Omental fat pad (tissue), 4 donors: ENCODE measurements at places on chromosomes 12 and 14. TPM values are rescaled to one million over a fixed set of nuclear protein-coding genes. Genes with fewer than 3 reads are reported as not detected.

The NELL2 gene
- total RNA-seq, result 21.6 TPM

The PLCZ1 gene
- not detected for total RNA-seq

GRCh38 chr14:76651410-76652055 lies 109.7 kb upstream of the VASH1 start:
- DNase-seq, result no peak

DNA sequence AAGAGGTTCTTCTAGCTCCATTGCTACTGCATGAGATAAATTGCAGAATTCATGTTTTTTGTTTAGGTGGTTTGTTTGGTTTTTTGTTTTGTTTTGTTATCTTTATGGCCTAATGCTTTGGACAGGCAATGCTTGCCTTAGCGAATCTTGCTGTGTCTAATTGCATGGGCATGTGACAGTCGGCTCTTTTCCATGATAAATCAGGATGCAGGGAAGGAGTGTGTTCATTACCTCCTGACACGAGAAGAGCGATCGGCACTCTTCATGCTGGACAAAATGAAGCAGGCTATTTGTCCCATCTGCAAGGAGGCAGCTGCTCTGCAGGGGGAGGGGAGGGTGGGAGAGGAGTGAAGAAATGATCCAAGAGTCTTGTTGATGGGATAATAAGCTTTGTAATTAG lies 6.5 kb downstream of the CCDC60 start:
- DNase-seq, result no peak

DNA sequence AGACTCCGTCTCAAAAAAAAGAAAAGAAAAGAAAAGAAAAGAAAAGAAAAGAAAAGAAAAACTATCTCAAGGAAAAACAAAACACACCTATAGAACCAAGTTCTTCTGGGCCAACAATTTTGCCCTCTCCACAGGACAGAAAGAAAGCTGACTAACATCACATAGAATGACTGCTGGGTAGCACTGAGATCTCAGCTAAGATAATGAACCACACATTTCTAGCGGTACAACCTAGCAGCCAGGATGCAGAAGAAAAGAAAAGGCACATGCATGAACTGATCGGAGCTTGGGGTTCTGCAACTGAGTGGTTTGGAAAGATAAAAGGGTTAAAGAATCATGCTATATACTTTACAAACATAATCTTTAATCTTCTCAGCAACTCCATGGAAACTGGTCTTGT lies 19.5 kb downstream of the TMED10 start:
- DNase-seq, result no peak

GRCh38 chr12:52614381-52615207 lies 3.8 kb downstream of the KRT73 start:
- no peak for DNase-seq

- DNase-seq, result no peak
Observed at GRCh38 chr14:58778202-58778601, 140.4 kb downstream of the DACT1 start.

DNA sequence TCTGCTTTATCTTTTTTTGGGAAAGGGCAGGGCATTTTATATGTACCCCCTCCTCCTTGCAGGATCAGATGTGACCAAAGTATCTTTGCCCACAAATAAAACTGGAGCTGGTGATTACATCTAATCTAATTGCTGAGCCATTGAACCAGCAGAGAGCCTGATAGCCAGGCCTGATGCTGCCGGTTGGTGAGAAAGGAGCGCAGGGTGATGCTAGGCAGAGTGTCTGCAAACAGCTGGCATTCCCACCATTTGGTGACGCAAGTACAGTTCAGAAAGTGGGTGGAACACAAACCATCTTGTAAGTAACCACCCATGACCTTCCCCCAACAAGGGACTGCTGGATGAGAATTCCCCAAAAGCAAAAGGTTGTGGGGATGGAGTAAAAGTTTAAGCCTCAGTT lies 12.7 kb downstream of the DPPA3 start:
- DNase-seq, result no peak

GRCh38 chr12:32583534-32583933 lies 95.6 kb upstream of the DNM1L start:
- DNase-seq, result no peak

- no peak for DNase-seq
Observed at GRCh38 chr14:48973151-48973550, 613.0 kb downstream of the RPS29 start.

GRCh38 chr12:98895086-98895651 lies 250.1 kb downstream of the APAF1 start:
- no peak for DNase-seq

DNA sequence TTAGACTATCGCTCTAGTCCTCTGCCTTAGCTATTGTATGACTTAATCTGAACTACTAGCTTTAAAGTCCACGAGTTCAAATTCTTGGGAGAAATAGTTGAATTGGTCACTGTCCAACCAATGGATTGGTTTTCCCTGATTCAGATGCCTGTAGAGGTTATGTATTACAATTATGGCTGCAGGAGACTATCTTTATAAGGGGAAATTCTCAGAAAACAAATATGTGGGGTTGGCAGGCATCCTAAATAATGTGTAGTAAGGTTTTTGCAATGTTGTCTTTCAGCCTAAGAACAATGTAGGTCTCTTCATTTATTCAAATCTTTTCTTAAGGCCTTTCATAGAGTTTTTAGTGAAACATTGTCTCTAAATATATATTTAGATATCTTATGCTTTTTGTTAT lies 26.9 kb downstream of the MYRFL start:
- DNase-seq, result no peak

DNA sequence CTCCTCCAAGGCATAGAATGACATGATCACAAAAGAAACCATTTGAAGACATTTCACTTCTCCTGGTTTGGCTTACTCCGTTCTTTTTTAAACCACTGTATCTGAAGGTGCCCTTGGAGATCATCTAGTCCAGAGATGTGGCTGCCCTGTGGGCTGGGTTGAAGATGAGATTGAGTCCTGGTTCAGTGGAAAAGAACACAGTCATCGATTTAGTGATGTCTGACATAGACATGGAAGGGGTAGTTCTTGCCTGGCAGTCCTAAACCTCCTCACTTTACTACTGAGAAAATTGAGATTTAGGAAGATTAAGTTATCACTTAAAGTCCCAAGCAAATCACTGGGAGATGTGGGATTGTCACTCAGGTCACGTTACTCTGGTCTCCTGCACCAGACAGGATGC lies 2.8 kb downstream of the VSIG10 start:
- no peak for DNase-seq

DNA sequence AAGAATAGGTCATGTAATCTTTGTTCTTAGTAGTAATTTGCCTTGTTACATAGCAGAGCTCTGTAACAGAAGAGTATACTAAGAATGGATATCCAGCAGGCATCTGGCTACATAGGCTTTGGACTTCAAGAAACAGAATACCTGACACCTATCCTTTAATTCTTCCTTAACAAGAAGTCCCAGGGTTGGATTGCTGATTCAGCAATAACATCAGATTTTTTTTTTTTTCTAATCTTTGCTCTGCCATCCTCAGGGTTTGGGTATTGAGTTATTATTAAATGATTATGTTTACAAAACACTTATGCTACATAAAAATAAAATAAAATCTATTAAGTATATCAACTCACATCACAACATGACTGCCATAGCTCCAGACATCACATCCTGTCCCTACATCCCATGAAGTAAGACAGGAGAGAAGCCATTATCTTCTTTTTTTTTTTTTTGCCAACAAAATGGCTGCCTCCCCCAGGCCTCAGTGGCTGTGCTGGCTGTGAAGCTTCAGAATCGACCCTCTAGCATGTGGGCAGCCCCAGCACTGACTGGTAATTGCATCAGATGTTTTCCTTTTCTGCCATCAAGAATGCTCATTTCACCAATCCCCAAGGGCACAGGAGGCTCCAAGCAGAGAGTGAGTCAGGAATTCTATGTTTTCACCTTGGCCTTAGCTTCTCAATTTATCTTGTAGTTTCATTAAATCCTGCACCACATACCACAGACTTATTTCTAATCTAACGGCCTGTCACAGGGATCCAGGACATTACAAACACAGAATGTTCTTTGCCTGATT lies 186.2 kb downstream of the DICER1 start:
- no peak for DNase-seq

GRCh38 chr14:100172811-100173210 lies 13.4 kb upstream of the DEGS2 start:
- DNase-seq, result no peak

DNA sequence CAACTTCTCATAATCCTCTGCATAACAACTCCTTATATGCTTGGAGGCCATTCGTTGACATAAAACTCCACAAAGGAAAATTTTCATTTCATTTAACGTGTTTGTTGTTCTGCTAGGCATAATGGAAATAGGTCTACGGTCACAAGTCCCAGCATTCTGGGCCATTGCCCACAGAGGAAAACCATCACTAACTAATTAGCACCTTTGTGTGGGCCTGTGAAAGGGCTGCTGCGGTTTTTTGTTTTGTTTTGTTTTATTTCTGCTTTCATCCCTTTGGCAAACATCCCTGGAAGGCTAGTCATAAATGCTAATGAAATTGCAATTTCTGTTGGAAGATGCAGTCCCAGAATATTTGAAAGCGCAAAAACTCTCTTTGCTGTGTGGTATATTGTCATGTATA lies 180.3 kb downstream of the RMST start:
- DNase-seq, result no peak

DNA sequence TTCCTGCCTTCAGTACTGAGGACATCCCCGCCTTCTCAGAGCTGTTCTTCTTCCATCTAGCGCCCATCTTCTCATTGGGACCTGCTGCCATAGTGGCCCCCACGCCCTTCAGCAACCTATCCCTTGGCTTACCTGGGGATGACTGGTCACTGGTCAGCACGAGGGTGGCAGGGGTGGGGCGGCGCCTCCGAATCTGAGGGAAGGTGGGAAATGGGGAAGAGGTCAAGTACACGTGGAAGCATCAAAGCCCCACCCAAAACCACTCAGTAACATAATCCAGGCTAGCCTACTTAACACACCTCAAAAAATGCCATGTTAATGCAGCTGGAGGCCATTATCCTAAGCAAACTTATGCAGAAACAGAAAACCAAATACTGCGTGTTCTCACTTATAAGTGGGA lies 4.3 kb downstream of the PPP1R1A start:
- DNase-seq, result no peak

DNA sequence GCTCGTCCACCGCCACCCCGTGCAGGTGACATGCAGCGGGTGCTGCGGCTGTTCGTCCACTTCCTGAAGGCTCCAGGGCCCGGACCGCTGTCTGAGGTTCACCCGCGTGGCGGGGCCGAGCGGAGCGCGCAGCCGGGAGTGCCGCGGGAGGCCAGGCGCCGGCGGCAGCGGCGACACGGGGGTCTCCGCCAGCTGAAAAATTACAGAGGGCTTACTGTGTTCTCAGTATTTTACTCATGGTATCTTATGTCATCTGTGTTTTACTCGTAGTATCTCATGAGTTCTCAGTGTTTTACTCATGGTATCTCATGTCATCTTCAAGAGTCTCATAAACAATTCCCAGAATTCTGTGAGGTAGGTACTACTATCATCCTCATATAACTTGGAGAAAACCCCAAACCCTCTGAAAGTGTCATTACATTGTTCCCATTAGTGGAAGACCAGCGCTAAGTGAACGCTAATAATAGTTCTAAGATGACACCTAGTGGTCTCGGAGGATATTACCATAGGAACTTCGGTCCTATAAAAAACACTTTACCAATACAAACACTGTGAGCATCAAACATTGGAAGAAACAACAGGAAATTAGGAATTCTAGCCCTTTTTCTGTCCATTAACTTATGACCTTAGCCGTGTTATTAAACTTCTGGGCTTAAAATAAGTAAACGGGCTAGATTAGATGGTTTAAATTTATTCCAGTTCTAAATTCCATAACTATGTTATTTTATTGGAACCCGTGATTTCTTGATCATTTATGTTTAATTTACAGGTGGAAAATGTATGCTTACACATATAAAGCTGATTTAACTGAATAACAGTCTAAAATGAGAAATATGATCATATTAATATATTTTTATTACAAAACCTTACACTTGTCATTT lies 32.4 kb downstream of the AK7 start:
- DNase-seq, result no peak

DNA sequence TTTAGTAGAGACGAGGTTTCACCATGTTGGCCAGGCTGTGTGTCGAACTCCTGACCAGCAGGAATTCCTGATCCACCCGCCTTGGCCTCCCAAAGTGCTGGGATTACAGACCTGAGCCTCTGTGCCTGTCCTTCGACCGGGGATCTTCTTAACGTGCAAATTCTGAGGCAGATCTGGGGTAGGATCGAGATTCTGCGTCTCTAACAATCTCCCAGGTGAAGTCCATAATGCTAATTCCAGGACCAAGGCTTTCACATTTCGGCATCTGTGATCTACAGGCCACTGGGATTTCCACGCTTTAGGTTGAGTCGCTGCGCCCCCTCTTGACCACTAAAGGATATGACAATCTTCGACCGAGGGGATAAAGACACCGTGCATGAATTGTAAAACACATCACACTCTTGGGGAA lies 24.8 kb downstream of the FOS start:
- DNase-seq, result no peak

- DNase-seq, result no peak
Observed at GRCh38 chr14:47665337-47666134, 9.9 kb downstream of the MDGA2 start.

- DNase-seq, result no peak
Observed at GRCh38 chr12:95168746-95169145, 48.5 kb downstream of the FGD6 start.

DNA sequence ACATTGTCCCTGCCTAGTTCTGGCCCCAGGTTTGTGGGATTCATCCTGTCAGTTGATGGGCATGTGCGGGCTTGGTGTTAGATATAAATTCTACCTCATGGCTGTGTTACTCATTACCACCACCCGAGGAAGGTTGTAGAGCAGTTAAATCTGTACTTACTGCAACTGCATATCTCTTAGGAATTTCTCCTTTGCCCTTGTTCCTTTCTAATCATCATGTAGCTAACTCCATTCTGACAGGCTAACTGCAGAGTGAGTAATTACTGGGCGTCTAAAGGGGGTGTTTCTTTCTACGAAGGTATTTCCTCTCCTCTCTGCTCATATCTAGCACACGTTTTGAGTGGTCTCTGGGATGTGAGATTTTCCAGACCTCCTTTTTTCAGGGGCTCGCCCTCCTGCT lies 1076.7 kb downstream of the TMTC2 start:
- DNase-seq, result no peak

DNA sequence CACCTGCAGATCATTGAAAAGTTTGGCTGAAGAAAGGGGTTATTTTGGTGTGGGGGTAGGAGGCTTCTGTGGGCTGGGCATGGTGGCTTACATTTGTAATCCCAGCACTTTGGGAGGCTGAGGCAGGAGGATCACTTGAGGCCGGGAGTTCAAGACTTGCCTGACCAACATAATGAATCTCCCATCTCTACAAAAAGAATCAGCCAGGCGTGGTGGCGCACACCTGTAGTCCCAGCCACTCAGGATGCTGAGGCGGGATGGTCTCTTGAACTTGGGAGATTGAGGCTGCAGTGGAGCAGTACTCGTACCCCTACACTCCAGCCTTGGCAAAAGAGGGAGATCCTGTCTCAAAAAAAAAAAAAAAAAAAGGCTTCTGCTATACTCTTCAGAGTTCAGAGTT lies 7.0 kb downstream of the DDIT3 start:
- DNase-seq, result no peak
